ENCODE measurements at places on chromosomes 12 and 14. TPM values are rescaled to one million over a fixed set of nuclear protein-coding genes. Genes with fewer than 3 reads are reported as not detected.

CABP1 gene
- 0.49 TPM for total RNA-seq

ACTN1 gene
- total RNA-seq, result 209 TPM

TDRD9 gene
- total RNA-seq, result 0.74 TPM

MAP3K9 gene
- total RNA-seq, result 11.5 TPM

OR6C3 gene
- total RNA-seq, result not detected

KRT6B gene
- total RNA-seq, result 184 TPM

CLEC4D gene
- not detected for total RNA-seq

PYGL gene
- total RNA-seq, result 84.0 TPM

NDUFB1 gene
- total RNA-seq, result 86.9 TPM

SIX4 gene
- total RNA-seq, result 1.5 TPM

KRT72 gene
- not detected for total RNA-seq

GOLGA5 gene
- total RNA-seq, result 30.0 TPM

HNF1A gene
- not detected for total RNA-seq

FOXG1 gene
- not detected for total RNA-seq

IAPP gene
- total RNA-seq, result not detected

CARMIL3 gene
- total RNA-seq, result 1.2 TPM

COL2A1 gene
- total RNA-seq, result not detected

MAP4K5 gene
- total RNA-seq, result 158 TPM

PKP2 gene
- 16.2 TPM for total RNA-seq

STXBP6 gene
- 4.4 TPM for total RNA-seq

MEG3 gene
- total RNA-seq, result 126 TPM

DPPA3 gene
- total RNA-seq, result not detected

FKBP11 gene
- 16.9 TPM for total RNA-seq

OASL gene
- 0.98 TPM for total RNA-seq

ALX1 gene
- 2.0 TPM for total RNA-seq

ESRRB gene
- total RNA-seq, result 0.74 TPM

NEMP1 gene
- total RNA-seq, result 7.1 TPM

MSI1 gene
- total RNA-seq, result 3.7 TPM

KDM5A gene
- total RNA-seq, result 45.7 TPM

DCN gene
- total RNA-seq, result 1,553 TPM

TMEM119 gene
- 34.6 TPM for total RNA-seq

BCL2L2 gene
- total RNA-seq, result 31.7 TPM

CMA1 gene
- total RNA-seq, result not detected

MIPOL1 gene
- total RNA-seq, result 24.8 TPM

BCL11B gene
- 11.5 TPM for total RNA-seq

LRFN5 gene
- 197 TPM for total RNA-seq

METAP2 gene
- total RNA-seq, result 62.6 TPM

RPL10L gene
- not detected for total RNA-seq

RTN1 gene
- total RNA-seq, result 24.8 TPM

RD3L gene
- not detected for total RNA-seq

PTGDR gene
- 1.2 TPM for total RNA-seq

HCAR2 gene
- 7.9 TPM for total RNA-seq

IL31 gene
- total RNA-seq, result not detected

GPR135 gene
- total RNA-seq, result 6.4 TPM

SERPINA12 gene
- total RNA-seq, result 8.6 TPM

OR4M1 gene
- not detected for total RNA-seq

All from vagina (tissue), 2 donors.